ENCODE measurements at places on chromosomes 7 and 10.
A peak's percentile ranks its signal among the peaks of the same experiment; 100 is the strongest.

- no peak for DNase-seq
Measured at GRCh38 chr10:119431034-119431772, 111.3 kb downstream of the RGS10 start.

DNA sequence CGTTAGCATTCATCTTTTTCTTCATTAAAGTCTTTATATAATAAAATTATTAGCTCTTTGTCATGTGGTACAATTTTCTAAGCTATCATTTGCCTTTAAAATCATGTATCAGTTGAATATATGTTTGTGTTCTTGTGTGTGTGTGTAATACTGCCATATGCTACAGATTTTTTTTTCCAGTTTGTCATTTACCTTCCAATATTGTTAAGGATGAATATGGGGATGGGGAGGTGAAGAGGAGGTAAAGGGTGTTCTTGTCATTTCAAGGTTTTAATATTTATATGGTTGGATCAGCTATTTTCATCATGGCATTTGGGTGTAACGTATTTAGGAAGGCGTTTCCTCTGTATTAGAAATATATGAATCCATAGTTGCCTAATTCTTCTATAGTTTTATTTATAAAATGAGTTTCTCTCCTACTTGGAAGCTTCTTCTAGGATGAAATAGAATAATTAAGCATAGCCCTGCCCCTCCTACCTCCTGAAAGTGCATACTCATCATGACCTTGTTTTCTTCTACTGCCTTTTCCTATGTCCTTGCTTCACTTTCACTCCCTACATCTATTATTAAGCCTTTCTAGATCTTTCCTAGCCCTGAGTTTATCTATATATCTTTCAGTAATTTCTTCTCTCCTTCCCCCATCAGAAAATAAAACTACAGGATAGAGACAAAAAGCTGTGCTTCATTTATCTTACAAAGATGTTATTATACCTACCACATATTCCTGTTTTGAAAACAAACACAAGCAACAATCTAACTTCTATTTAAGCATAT lies 25.1 kb downstream of the RAB18 start:
- DNase-seq, result no peak

DNA sequence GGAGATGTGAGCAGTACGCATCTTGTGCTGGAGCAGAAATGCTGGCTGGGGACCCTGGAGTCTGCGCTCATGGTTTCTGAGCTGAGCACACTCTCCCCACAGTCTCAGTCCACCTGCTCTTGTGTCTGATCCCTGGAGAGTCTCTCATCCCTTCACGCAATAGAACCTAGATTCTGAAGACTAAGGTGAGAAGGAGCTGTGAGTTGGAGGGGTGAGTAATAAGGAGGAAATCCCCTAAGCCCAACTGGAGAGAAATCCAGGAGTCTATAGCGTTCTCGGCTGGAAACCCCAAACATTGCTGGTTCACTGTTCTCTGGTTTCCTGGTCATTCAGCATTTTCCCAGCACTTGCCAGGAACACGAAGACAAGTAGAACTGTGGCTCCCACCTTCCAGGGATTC lies 68.3 kb upstream of the SMNDC1 start:
- DNase-seq, result no peak

GRCh38 chr10:129605266-129605985 lies 138.4 kb downstream of the MGMT start:
- no peak for DNase-seq

DNA sequence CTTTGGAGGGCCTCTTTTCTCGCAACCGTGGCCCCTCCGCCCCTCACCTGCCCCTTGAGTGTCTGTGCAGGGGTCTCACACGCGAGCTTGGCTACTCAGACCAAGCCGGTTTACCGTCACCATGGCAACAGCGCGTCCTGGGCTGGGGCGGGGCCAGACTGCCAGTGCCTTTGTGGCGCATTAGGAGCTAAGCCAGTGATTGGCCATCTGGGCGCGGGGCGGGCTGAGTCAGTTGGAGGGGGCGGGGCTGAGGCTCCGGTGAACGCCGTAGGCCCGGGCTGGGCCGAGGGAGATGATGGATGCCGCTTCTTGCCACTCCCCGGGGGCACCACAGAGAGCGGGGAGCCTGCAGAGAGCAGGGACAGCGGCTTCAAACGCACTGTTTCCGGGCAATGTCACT lies 48.7 kb upstream of the FXYD4 start:
- peak; percentile 88 for DNase-seq

All from mesothelial cell of epicardium (in vitro differentiated cells).